Left lung (tissue), 14 donors: ENCODE measurements at places on chromosomes 13 and 19. TPM values are rescaled to one million over a fixed set of nuclear protein-coding genes. Genes with fewer than 3 reads are reported as not detected.

DNA sequence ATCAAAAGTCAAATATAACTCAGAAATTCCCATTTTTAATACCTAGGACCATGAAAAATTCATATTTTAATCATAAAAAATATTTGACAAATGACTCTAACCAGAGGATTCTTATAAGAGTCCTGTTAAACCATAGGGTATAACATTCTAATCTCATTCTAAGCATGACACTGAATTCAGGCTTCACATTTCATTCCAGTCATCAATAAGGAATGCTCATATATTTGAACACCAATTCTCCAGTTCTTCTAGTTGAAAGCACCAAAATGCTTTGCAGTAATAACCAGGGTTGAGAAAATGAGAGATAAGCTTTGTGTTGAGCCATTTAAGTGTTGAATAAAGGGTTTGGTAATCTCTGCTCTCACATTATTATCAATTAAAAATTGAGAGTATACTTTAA is 147.5 kb downstream of the VWA8 start:
- DNase-seq = no peak

DNA sequence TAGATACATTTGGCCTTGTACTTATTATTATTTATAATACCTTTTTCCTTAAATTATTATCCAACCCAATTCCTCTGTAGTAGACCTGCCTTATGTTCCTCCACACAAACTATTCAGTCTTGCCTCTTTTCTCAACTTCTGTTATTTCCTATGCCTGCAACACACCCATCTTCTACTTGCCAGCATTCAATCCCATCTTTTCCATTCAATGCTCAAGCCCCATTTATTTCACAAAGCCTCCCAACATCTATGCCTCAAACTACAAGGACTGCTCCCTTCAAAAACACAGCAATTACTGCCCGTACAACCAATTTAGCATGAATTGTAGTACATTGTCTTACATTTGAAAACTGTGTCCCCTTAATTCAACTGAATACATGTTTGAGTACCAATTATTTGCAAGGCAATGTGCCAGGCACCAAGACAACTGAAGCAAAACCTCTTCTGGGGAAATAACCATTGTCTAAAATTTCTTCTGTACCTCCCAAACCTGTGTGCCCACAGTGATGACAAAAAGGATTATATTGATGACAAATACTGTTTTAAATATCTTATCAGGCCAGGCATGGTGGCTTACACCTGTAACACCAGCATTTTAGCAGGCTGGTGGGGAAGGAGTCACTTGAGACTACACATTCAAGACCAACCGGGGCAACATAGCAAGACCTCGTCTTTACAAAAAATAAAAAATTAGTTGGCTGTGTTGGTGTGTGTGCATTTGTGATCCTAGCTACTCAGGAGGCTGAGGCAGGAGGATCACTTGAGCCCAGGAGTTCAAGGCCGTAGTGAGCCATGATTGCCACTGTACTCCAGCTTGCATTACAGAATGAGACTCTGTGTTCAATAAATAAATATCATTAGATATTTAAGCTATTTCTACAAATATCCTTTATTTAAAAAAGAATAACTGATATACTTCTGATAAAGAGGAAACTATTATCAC is 35.1 kb downstream of the ELF1 start:
- no peak for DNase-seq

GRCh38 chr19:13069415-13070359 is 33.0 kb downstream of the LYL1 start:
- DNase-seq = no peak

DNA sequence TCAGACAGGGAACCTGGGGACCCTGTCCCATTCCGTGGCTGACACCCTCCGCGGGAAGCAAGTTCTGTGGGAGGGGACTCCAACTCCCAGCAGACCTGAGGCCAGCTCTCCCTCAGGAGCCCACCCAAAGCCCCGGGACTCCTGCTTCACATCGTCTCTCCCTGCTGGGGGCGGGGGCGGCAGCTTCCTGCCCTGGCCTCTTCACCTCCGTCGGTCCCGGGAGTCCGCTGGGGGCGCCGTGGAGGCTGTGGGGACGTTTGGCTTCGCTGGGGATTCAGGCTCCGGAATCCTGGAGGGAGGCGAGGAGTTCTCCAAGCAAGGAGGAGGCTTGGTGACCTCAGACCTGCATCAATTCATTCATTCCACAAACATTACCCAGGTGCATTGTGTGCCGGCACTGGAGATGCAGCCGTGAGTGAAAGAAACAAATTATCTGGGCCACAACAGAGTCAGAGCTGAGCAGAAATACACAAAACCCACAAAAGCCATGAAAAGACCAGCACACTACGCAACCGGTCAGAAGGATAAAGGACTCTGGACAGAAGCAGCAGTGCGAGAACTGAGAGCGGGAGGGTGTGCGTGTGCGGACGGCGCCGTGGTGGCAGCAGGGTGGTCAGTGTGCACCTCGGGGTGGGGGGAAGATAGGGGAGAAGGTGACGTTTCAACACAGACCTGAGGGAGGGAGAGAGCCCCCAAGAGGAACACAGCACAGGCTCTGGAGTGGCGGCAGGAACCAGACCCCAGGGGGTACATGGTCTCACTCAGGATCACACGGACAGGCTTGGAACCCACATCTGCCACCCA is 19.0 kb downstream of the EPS8L1 start:
- DNase-seq = peak; percentile 73

DNA sequence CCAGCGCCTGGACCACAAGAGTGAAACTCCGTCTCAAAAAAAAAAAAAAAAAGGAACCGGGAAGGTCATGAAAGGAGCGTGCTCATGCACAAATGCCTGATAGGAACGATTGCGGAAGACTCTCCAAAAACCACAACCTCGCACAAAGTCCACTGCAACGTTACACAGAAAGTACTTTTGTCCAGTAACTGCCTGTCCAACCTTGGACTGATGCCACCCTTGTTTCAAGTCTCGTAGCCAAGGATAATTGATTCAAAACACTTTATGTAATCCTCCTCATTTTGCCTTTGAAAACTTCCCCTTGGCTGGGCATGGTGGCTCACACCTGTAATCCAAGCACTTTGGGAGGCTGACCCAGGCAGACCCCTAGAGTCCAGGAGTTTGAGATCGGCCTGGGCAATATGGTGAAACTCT is 13.7 kb downstream of the LGALS7 start:
- no peak for DNase-seq

- DNase-seq = no peak
Measured at GRCh38 chr19:47537493-47537892, 22.6 kb upstream of the NAPA start.

- no peak for DNase-seq
Measured at GRCh38 chr13:75621147-75621546, 15.0 kb upstream of the LMO7 start.

DNA sequence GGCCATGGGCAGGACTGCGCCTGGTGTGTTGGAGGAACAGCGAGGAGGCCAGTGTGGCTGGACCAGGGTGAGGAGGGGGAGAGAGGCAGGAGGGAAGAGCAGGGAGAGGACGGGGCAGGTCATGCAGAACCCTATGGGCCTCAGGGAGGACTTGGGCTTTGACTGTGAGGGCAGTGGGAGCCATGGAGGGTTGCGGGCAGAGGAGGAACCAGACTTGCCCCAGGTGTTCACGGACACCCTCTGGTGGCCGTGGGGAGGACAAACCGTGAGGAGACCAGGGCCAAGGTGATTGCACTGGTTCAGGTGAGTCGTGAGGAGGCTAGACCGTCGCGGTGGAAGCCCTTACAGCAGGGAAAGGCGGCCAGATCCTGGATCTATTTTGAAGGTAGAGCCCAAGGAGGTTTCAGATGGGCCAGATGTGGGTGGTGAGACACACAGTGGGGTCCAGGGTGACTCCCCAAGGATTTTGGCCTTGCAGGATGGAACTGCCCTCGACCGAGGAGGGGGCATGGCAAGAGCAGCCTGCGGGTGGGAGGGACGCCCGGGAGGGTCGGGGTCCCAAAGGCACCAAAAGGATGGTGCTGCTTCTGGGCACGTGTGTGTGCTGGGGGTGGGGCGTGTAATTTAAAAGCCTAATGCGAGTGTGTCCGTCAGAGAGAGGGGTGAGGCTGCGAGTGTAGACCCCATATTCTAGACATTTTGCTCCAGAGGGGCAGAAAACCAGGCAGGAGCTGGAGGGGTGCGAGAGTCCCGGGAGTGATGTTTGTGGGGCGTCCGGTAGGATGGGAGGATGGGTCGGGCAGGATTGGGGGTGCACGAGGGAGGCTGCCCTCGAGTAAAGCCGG is 2.7 kb upstream of the REXO1 start:
- DNase-seq = no peak

DNA sequence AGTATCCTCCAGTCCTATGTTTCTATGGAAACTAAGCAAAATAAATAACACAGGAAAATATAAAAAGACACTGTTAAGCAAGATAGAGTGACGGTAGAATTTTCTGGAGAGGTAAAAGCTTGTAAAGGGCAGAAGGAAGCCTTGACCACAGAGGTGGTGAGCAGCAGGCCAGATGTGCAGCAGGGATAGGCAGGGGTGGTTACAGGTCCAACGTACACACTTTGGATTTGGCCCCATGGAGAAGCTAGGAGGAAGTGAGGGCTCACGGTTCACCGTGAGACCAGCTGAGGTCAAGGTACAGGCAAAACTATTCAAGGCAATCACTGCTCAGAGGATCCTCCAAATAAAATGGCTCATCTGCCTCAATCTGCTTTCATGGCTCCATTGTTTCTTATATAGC is 242.8 kb downstream of the B3GLCT start:
- DNase-seq = no peak

DNA sequence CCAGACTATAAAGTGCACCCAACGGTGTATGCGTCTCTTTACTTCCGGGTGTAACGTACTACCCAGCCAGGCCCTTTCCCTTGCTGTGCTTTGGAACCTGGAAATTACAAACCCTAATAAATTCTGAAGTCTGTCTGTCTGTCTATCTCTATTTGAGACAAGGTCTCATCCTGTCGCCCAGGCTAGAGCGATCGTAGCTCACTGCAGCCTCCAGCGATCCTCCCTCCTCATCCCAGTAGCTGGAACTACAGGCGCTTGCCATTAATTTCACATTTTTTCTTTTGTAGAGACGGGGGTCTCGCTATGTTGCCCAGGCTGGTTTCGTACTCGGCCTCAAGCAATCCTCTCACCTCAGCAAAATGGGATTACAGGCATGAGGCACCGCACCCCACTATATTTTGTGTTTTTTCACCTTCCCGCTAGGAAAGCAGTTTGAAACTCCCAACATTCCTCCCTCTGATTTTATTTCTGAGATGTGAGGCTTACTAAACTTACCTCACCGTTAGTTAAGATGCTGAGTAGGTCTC is 469 bp upstream of the RNF6 start:
- no peak for DNase-seq

DNA sequence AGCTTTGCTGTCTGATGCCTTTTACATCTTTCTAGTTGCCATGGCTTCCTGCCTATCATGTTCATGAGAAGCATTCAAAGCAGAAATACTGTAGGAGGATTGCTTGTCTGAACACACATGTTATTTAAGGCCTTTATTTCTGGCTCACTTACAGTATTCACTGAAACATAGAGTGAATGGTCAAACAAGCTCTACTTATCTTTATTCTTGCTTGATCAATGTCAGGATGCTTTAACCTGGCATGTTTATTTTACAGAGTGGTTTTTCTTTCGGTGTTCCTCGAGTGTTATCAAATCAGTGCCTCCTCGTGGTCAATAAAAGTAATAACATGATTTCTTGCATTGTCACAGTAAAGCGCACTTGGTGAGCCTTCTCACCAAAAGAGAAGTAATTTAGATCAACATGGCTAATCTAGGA is 73.5 kb upstream of the PCDH17 start:
- DNase-seq = no peak

- no peak for DNase-seq
Measured at GRCh38 chr13:20831933-20832332, 58.2 kb upstream of the EEF1AKMT1 start.

- DNase-seq = peak; percentile 55
Measured at GRCh38 chr13:73984949-73985691, 149.1 kb downstream of the KLF12 start.

DNA sequence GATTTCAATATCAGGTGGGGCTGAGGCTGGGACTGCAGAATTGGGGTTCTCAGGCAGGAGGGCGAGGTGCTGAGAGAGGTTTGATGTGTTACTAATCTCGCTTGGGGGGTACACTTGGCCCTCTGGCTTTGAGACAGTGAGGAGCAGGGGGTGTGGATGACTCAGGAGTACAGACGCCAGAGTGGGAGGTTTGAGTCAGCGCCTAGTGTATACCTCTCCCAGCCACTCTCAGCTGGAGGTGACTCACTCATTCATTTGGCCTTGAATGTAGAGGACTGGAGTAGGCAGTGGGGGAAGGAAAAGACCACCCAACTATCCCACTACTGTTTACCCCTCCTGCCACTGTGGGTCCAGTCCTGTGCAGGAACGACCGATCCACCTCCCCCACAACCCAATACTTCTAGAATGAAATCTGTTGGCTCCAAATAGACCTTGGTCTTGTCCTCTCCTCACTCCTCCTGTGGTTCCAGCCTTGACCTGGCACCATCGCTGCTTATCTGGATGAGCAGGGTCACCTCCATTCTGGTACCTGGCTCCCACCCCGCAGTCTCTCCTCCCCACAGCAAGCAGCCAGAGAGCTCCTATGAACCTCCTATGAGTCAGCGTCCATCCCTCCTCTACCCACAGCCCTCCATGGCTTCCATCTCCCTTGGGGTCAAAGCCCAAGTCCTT is 20.1 kb upstream of the ZNRF4 start:
- no peak for DNase-seq

DNA sequence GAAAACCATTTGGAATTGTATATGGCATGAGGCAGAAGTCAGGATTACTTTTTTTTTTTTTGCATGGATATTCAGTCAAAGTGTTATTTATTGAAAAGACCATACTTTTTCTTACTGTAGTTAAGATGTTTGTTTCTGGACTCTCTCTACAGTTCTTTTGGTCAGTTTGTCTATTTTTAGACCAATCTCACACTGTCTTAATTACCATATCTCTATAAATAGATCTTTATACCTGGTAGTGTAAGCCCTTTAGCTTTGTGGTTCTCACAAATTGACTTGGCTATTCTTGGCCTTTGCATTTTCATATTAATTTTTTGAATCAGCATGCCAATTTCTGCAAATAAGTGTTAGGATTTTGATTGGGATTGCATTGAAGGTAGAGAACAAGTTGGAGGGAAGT is 96.8 kb downstream of the MAB21L1 start:
- DNase-seq = no peak

GRCh38 chr13:34065928-34066327 is 248.0 kb downstream of the RFC3 start:
- no peak for DNase-seq

GRCh38 chr19:38837656-38838121 is 6.1 kb upstream of the ECH1 start:
- no peak for DNase-seq

- DNase-seq = no peak
Measured at GRCh38 chr19:29542776-29543175, 17.0 kb downstream of the VSTM2B start.

- no peak for DNase-seq
Measured at GRCh38 chr13:43111559-43112400, 88.4 kb downstream of the DNAJC15 start.

TMEM255B gene
- polyA plus RNA-seq = 12.9 TPM

SMAD9 gene
- 23.3 TPM for polyA plus RNA-seq

PLIN4 gene
- polyA plus RNA-seq = 0.88 TPM

ZNF99 gene
- 0.63 TPM for polyA plus RNA-seq

C1QTNF9 gene
- polyA plus RNA-seq = 0.27 TPM

RNF17 gene
- polyA plus RNA-seq = 0.16 TPM

CGB2 gene
- not detected for polyA plus RNA-seq

SYCN gene
- polyA plus RNA-seq = not detected
